OCI-M1 (cell line): ENCODE measurements at places on chromosomes 5 and 9.
A peak's percentile ranks its signal among the peaks of the same experiment; 100 is the strongest.

DNA sequence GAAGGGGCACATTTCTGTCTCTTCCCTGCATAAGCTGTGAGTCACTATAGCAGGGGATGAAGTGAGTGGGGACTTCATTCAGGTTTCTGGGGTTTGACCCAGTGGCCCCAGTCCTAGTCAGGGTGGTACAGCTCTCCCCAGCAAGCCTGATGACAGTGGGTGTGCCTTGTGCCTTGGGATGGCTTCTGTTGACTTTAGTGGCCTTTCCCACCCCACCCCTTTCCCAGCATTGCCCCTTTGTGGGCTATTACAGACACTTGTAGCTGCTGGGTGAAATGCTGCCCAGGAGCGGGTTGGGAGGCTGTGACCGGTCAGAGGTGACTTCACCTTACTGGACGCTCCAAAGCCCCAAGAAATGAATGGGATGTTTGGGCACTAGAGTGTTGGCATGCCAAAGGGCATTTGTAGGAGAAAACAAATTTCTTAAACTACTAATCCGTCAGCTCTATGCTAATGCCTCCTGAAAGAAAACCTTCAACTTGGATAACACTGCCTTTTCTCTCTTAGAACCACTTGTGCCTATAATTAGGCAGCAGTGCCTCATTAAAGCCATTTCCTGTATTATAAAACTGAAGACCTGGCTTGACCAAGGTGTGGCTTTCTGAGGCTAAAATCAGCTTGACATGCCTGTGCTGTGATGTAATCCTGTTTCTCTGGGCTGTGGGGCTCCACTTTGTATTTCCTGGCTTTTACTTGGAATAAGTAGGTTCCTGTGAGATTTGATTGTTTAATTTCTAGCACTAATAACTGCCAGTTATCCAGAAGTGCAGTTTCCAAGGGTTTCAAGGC is 119.0 kb upstream of the SLC25A48 start:
- DNase-seq = no peak

DNA sequence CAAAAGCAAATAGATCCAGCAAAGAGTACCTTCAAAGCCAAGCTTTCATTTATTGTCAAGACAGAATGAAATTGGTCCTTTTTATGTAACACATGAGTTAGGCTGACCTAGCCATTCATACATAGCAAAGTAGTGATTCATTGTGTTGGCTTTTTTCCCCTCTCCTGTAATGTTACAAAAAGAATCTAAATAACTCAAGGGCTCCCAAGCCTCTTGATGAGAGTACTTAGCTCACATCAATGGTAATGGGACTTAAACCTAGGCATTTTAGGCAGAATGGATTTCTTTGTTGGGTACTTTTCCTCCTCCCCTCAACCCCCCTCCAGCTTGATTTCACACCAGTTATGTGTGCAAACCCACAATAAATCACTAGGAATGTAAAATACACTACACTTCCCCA is 123.7 kb downstream of the EBF1 start:
- DNase-seq = no peak

DNA sequence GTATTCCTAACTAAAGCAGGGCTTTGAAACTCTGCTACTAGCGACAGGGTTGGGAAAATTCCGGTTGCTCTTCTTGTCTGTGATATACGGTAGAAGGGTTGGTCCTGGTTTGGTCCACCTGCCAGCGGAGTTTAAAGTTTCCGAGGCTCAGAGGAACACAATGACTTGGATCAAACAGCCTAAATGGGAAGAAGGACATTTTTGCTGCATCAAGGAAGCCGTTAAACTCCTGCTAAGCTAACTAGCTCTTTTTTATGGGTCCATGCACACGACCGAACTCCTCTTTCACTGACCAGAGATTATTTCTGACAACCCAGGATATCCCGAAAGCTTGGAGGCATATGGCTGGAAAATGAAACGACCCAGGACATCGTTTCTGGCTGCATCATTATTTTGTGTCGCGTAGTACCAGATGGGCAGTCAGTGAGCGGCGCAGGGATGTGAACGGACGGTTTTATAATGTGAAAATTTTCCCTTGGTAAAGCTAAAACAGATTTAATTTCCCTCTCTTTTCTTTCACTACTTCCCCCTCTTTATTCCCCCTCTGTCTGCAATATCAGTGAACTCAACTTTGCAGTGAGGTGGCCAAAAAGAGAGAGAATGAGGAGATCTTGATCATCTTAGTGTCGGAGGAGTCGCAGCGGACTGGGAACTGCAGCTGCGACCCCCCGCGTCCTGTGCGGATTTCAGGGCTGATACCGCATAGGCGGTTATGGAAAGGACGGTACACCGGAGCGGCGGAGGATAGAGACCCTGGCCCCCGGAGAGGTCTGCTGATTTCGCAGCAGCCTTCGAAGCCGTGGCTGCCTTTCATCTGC is at the start of gene LURAP1L:
TSS of gene LURAP1L (plus strand) at position 160 of the 818 bp plus-strand sequence. CDS start 696 bp downstream, outside the sequence.
- peak; percentile 94 for DNase-seq

- DNase-seq = no peak
Observed at GRCh38 chr5:173774271-173774761, 113.8 kb upstream of the CPEB4 start.

DNA sequence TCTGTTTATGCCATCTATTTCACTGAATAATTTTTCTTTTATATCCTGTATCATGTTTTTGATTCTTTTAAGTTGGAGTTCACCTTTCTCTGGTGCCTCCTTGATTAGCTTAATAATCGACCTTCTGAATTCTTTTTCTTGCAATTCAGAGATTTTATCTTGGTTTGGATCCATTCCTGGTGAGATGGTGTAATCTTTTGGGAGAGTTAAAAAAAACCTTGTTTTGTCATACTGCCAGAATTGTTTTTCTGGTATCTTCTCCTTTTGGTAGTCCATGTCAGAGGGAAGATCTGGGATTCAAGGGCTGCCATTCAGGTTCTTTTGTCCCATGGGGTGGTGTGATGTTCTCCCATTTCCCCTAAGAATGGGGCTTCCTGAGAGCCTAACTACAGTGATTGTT is 800.8 kb upstream of the TYRP1 start:
- DNase-seq = no peak

DNA sequence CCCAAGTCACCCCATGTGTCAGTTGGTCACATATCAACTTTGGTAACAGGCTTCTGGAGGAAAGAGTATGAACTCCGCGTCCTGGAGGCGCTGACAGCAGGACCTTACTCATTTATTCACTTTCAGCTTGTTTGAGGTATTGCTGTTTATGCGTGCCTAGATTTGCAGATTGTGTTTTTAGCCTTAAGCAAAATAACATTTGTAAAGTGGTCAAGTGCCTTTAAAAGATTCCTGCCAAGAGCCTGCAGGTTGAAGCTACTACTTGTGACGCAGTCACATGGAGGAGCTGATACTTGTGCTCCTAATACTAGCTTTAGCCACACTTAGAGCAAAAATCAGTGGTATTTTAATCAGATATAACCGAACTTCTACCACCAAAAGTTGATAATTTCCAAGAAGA is 351.3 kb downstream of the ADGRV1 start:
- no peak for DNase-seq

DNA sequence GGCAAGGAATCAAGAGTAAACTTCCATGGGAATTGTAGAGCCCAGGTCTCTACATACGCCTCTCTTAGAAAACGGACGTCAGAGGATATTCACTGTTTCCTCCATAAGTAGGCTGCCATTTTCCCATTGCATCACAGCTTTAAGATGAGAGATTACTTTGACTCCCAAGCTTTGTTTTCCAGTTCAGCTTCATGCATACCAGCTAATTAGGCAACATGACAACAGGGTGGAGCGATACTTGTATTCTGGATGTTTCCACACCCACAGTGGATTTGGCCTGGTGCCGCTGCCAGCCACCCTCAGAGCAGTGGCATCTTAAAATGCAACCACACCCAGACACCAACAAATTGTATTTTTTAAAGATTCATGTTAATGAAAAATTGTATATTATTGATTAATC is 20.9 kb upstream of the SPINK5 start:
- DNase-seq = no peak

DNA sequence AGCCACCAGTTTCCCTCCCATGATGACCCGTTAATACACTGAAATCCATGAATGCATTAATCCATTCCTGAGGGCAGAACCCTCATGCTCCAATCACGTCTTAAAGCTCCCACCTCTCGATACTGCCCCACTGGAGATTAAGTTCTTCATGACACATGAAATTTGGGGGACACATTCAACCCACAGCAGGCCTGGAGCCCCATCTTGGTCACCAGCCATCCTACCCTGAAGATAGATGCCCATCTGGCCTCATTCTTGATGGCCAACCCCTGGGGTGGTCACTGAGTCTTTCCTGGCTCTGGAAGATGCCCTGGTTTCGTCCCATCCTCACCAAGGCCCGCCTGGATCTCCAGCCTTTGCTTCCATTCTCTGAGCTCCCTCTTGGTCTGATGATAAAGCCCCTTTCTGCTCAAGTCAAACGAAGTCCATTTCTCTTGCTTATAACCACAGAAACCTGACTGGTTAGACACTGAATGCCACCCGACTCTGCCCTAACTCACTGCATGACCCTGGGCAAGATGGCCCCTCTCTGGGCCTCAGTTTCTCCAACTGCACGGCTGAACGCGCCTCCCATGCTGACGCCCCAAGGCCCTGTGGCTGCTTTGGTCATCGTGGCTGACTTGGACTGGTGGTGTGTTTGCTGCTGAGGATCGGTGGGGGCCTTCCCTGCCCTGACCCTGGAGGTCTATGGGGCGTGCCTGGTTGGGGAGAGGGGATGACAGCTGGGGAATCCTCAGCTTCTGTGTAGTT is 138.4 kb upstream of the IER5L start:
- DNase-seq = no peak

GRCh38 chr5:50744776-50745175 is 78.3 kb downstream of the PARP8 start:
- peak; percentile 80 for DNase-seq
